ENCODE measurements at places on chromosomes 13 and 19.

DNA sequence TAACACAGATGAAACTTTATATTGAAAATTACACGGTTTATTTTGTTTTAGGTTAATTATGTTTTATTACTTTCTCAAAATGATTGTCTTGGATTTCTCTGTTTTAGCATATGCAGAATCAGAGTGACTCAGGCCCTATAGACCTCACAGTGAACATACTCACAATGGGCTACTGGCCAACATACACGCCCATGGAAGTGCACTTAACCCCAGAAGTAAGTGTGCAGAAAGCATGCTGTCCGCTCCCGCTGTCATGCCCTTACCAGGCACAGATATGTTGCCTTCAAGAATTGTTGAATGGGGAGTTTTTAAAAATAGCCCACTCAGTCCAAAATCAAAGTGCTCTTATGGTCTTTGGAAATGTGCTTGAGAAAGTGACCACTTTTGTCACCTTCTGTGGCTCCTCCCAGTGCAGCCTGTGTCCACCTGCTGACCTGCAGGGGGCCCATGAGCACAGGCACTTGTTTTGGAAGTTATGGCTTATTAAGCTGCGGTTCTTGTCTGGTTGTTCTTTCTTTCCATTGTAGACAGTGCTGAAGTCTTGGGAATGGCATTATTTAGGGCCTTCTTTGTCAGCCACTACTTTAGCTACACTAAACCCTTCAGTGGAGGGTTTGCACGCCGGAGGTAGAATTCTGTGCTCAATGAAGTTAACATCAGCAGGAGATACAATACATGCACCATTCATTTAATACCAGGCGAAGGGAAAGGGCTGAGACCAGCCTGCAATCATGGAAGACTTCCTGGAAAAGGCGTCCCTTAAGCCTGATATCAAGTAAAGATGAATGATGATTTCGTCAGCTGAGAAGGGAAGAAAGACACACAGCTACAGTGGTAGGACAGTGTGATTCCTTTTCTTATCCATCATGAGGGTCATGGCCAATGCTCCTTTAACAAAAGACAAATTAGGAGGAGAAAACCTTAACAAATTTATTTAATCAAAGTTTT, 36.7 kb downstream of the CUL4A start:
- DNase-seq: no peak

- DNase-seq: no peak
These were observed 94.6 kb upstream of the DIAPH3 start for GRCh38 chr13:60258349-60258748.

- DNase-seq: no peak
These were observed 14.0 kb downstream of the CDX2 start for GRCh38 chr13:27955014-27955591.

DNA sequence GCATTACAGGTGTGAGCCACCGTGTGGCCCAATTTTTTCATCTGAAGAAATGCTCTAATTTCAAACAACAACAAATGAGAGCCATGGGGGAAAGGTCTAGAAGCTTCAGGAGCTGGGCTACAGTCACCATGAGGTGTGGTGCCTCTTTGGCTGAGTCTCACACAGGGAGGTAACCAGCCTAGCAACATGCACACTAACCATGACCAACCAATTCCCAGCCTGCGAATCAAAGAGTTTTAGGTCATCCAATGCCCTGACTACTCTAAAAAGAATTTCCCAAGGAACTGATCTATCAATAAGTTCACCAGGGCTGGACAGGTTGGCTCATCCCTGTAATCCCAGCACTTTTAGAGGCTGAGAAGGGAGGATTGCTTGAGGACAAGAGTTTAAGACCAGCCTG, 29.9 kb downstream of the PBX4 start:
- no peak for DNase-seq

DNA sequence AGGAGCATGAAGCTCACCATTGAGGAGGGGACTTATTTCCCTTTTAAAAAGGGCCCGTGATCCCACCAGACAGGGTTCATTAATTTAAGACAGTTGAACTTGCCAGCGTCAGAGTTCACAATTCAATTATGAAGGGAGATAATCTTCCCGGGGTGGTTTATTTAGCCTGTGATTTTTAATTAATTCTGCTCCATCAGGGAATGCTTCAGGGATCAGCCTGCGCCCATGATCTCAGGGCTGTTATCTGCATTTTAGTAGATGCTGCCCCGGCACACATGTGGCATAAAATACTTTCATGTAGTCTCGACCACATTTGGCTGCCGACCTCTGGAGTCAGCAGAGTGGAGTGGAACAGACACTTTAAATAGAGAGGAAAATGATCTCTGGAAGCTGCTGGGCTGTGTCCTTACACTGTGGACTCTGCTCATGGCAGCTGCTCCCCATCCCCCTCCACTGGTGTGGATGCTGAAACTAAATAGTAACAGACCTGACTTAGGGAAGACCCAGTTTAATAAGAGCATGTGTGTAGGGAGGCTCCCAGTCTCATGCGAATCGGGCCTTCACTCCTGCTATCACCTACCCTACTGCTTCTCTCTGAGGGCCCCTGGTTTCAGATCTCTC, 256.9 kb downstream of the TEX29 start:
- peak; percentile 31 for DNase-seq

DNA sequence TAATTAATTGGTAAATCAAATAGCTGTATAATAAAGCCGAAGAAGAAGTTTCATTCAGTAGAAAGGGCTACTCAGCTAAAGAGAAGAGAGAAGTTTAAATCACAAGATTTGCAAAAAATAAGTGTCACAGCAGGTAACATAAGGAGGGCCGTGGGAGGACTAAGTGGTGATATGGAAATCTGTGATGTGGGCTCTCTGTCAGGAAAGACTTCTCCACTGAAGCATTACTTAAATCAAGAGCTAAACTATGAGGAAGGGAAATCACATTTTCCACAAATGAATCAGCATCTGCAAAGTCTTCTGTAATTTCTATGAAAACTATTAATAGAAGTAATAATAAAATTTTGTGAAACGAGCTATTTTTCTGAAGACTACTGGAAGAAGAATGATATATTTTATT, 153.8 kb downstream of the PCDH9 start:
- DNase-seq: no peak

All from left renal cortex interstitium (tissue), 4 donors.